ENCODE measurements at places on chromosomes 16 and 17. TPM values are rescaled to one million over a fixed set of nuclear protein-coding genes. Genes with fewer than 3 reads are reported as not detected.

- peak; percentile 94 for DNase-seq
Measured at GRCh38 chr17:50686494-50687199, 21.1 kb downstream of the ANKRD40 start.

GRCh38 chr16:53692146-53692545 lies 11.5 kb downstream of the RPGRIP1L start:
- peak; percentile 73 for DNase-seq

DNA sequence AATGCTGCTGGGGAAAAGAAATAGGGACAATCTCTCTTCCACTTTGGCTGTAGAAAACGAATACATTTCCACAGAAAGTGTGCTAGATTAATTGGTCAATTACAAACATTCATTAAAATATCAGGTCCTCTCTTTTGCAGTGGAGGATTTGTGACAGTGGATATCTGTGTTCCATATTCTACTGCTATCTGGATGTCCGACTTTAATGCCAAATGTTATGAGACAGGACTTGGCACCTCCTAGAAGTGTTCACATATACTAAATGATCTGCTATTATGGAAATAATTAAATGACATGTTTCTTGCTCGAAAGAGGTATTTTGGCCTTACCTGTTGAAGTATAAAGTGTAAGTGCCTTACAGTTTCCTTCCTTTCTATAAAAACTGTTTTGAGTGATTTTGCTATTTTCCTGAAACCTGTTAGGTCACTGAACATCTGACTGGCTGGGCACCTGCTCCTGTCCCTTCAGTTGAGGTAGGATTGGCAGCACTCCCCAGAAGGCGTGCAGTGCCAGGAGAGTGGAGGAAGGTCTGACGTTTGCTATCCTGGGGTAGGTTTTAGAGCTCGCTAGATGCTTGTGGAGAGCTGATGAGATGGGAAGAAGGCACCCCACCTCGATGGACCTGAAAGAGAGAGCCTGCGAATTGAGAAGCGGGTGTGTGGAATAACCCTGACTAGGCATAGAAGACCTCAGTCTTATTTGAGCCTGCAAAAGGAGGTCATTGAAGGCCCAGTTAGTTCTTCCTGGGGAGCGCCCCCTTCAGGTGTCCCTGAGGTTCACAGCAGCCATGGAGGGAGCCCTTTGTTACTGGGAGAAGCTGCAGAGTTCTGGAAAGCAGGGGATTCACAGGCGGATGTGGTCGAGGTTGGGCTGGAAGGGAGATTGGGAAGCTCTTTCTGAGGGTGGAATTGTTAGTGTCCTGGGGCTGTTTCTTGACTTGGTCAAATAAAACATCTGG lies 159.4 kb upstream of the ZNF267 start:
- DNase-seq = no peak

DNA sequence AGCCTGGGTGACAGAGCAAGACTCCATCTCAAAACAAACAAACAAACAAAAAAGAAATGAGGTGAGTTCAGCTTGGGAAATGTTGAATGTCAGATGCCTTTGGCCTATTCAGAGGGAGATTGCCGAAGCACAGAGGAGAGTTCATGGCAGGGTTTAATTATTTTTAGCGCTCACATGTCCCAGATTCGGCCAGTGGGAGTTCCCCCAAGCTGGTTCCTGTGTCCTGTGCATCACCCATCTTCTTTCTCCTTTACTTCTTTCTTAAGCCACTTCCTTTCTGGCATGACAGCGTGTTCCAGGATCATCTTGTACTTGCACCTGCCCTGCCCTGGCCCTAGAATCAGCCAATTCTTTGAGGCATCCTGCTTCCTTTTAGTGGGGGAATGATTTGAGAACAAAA lies 9.2 kb downstream of the MPV17L start:
- no peak for DNase-seq

- DNase-seq = no peak
Measured at GRCh38 chr16:12391956-12392355, 411.7 kb downstream of the CPPED1 start.

GRCh38 chr17:73362697-73363096 lies 50.9 kb upstream of the CDC42EP4 start:
- DNase-seq = no peak

DNA sequence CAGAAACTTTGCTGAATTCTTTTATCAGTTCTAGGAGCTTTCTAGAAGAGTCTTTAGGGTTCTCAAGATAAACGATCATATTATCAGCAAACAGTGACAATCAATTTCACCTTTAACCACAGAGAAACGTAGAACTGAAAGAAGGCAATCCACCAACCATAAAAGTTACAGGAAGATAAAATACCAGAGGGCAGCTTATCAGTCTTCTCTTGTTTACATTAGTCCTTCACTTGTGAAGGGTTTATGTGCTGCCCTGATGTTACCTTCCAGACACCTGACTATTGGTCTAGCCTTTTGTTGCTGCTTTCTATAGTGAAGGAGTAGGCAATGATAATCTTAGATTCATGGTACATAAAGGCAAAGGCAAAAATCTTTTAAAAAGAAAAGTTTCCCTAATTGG lies 73.2 kb upstream of the EFCAB3 start:
- DNase-seq = peak; percentile 67

DNA sequence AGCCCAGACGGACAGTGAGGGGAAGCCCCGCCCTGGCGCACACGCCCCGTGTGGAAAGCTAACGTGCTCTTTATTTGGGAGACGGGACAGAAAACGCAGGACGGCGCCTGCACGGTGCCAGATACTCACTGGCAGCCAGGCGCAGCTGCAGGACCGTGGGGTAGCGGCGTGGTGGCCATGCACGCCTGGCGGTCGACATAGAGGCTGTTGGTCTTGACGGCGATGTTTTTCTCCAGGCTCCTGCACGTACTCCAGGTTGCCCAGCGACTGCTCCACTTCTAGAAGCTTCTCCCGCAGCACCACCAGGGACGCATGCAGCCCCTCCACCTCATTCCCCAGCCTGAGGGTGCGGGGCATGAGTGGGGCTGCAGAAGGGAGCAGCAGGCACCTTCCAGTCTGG lies 5.1 kb upstream of the C1QTNF8 start:
- DNase-seq = no peak

- DNase-seq = peak; percentile 48
Measured at GRCh38 chr16:4664538-4665418, 28.6 kb upstream of the NUDT16L1 start.

DNA sequence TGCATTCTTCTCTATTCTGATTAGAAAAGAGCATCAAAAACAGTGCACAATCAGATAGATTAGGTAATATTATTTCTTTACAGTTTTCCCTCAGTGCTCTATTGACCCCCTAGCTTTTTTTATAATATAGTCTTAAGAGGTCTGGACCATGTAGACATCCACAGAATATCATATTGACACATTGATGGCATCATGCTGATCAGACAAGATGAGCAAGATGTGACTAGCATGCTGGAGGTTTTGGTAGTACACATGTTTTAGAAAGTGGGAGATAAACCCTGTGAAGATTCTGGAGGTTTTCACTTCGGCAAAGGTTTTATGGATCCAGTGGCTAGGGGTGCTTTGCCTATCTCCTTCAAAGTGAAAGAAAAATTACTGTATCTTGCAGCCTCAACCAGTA lies 2.8 kb upstream of the ABCA8 start:
- DNase-seq = no peak

- DNase-seq = no peak
Measured at GRCh38 chr17:71237903-71238538, 882.8 kb upstream of the SOX9 start.

DNA sequence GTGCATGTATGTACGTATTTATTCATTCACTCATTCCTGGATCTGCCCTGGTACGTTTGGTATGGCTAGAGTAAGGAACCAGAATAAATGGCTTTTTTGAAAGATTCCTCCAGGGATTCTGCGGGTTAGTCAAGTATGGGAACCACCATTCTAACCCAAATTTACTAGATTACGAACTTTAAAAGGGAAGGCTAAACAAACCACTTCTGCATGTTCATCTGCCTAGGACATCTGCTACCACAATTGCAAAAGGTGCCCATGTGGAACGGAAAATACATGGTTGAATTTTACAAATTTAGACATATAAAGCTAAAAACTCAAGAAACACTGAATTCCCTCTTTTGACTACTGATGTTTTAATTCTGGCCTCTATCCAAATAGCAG lies 22.1 kb downstream of the CYTH1 start:
- no peak for DNase-seq

DNA sequence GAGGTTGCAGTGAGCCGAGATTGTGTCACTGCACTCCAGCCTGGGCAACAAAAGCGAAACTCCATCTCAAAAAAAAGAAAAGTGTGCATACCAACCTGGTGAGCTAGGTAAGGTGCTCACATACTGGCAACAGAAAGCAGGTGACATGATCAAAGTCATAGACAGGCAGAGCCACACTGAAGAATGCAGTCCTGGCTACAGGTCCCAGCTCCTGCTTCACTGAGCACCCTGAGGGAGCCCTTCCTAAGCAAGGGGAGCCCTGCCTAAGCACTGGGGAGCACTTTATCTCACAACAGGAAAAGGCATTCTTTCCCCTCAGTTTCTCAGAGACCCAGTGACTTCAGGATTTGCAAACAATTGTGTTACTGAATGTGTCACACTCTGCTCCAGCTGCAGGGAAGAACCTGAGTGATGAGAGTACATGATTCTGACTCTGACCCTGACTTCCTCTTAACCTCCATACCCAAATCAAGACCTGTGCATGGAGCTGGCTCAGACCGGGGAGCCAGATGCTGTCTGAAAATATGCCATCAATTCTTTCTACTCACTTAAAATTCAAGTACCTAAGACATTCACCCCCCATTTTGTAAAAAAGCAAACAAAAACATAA lies 40.5 kb downstream of the ANKRD11 start:
- no peak for DNase-seq

GRCh38 chr16:2720064-2720457 lies at the start of gene PRSS27:
Gene PRSS27, minus strand, starts transcription at chr16:2720224. Its CDS starts 64 bp downstream, at chr16:2720160.
- DNase-seq = no peak

DNA sequence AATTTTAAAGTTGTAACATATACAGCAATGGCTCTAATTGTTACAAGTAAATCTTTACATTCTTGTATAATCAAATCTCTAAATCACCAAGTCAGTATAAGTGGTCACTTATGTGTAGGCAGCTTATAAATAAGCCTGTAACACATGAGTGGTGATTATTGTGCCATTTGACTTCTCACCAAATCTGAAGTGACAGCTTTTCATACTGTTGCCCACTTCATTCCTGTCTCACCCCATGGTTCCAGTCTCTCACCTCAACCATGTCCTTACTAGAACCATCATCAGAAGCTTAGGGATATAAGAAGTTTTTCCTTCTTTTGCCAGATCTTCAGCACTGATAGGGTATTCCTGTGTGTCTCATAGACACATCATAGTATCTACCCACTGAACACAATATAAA lies 23.5 kb downstream of the TNRC6A start:
- DNase-seq = no peak

DNA sequence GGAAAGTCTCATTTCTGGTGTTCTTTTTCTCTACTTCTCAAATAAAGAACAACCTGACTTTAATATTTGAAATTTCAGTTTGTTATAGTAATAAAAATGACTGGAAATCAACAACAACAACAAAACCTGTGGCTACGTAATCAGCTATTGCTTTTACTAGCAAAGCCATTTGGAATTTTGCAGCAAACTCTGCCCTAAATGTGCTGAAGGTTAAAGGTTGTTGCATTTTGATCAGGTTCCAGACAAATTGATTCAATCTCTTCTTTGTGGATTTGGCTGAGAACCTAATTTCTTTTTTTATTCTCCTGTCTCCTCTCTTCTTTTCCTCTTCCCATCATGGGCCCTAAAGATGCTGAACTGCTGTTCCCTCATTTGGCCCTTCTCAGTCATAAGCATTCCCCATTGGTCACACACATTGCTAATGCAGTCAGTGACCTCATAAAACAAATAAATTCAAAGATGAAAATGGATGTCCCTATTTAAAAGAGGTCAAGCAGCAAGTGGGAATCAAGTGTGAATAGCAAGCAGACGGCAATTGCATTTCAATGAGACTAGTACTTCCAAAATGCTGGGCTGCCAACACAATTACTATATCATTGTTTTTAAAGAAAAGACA lies 795.1 kb upstream of the CDH8 start:
- DNase-seq = no peak

- DNase-seq = no peak
Measured at GRCh38 chr16:81873206-81873605, 94.1 kb downstream of the PLCG2 start.

DNA sequence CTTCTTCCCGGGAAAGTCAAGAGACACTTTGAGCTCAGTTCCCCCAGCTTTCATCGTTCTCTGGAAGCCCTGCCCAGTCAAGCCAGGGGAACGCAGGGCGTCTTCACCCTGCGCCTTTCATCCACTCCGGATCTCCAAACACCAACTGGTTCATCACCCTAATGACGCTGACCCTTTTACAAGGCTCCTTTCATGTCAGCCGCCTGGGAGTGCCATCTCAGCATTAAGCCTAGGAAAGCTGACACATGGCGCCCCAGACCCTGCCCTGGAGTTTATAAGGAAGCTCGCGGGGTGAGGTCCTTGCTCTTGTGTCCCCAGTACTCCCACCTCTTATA lies 594 bp upstream of the DNAJC7 start:
- DNase-seq = peak; percentile 64

DNA sequence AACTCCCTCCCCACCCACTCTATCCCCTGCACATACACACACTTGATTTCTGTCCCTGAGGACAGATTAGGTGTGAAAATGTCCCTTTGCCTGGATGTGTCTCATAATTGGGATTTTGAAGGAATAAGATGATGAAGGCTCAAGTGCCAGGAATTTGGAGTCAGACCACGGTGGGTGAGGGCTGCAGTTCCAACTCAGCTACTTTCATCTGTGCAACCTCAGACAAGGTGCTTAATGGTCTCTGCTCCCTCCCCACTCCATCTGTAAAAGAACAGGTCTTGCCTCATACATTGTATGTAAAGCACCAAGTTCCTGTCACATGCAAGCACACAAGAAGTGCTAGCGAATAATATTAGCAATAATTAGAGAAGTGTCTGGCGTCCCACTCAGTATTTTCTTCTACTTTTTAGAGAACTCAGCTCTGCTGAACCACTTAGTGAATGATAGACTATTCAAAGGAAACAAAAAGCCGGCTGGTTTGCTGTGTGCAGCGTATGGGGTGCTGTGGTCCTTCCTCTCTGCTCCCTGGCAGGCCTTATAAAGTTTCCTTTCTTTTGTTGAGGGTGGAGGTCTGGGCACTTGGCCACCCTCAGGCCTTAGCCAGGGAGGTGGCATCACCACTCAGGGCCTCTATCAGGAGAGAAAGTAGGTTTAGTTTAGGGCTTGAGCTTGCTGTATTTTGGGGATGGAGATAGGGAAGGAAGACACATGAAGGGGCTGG lies 6.4 kb downstream of the TBX4 start:
- DNase-seq = no peak

The SLFN14 gene
- total RNA-seq = not detected

The TTYH2 gene
- total RNA-seq = 5.4 TPM

The CHST5 gene
- total RNA-seq = not detected

The TMEM238L gene
- total RNA-seq = not detected

The UBE2O gene
- total RNA-seq = 39.2 TPM

Data from Caco-2 (cell line).